ENCODE measurements at places on chromosomes 4 and X.

DNA sequence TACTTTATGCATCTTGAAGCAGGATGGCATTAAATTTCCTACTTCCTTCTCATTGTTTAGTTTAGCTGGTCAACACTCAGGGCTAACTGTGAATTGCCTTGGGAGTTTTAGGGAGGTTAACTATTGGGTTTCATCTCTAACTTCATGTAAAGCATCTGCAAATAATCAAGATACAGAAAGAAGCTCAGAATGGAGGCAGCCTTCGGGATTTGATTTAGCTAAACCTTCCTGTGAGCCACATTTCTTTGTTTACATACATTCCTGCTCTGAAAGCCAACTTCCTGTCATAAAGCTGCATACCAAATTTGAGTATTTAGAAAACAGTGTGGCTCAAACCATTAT lies 131.7 kb upstream of the PCDH18 start:
- no peak for DNase-seq

GRCh38 chr4:123480706-123481418 lies 84.3 kb downstream of the SPRY1 start:
- no peak for DNase-seq

GRCh38 chr4:39541987-39542610 lies 14.9 kb upstream of the UGDH start:
- no peak for DNase-seq

DNA sequence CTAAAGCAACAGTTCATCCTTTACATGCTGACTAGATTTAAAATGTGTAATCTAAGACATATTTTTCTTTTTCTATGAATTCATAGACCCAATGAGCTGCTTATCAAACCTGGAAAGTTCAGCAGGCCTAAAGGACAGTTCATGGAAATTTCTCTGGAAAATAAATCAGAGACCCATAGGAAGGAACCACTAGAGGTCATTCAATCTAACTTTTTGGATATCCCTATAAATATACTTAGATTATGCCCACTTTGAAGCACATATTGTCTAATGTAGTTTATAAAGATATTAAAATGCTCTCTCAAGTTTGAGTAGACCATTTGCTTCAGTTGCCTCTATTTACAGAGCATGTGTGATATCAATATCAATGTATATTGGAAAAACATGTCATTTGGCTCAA lies 473.0 kb downstream of the FAT4 start:
- no peak for DNase-seq

DNA sequence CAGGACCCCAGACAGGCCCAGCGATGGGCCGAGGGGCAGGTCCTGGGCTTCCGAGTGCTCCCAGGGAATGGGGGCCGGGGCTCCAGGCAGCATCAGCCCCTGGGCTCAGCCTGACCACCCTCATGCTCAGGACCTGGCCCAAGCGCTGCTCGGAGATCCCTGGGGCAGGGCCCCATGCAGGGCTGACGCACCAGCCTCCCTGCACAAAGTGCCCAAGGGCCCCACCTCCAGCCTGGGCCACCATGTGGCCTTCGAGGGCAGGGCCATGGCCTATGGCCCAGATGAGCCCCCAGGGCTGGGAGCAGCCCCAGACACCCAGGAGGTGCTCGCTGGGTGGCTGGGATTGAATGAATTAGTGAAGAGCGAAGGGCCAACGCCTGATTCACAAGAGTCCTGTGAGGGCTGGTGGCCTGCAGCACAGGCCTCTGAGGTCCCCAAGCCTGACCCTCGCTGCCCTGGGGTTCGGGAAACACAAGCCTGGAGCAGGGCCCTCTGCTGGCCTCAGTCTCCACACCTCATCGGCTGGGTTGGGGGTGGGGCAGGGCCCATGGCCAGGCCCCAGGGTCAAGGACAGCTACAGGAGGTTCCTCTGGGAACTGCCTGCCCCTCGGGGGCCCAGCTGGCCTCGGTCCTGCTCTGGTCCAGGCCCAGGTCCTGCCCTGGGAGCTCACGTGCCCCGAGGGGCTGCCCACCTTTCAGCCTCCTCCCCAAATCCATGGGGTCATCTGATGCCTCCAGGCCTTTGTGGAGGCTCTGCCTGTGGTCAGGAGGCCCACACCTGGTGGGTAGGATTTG lies 13.3 kb upstream of the FGFR3 start:
- DNase-seq, result no peak

DNA sequence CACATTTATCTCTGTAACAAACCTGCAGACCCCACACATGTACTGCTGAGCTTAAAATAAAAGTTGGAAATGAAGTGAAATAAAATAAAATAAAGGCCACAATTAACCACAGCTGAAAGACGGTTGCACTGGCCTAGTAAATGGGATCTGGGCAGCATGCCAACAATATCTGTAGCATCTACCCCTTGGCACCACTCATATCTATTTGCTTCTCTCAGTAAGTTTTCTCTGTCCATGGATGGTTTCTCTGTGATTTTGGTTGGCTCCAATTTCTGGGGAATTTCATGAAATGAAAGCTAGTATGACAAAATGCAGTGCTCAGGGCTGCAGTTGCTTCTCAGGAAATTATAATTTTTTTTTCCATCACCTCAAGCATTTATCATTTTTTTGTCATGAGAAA lies 172.0 kb upstream of the IL15 start:
- DNase-seq, result no peak

- DNase-seq, result no peak
Observed at GRCh38 chrX:70025464-70025863, 24.3 kb downstream of the AWAT2 start.
